ENCODE measurements at places on chromosomes 12 and 14. TPM values are rescaled to one million over a fixed set of nuclear protein-coding genes. Genes with fewer than 3 reads are reported as not detected.

Gene NUP107
- 71.3 TPM for total RNA-seq

Gene GPRC5D
- not detected for total RNA-seq

Gene ENDOU
- not detected for total RNA-seq

Gene GLS2
- total RNA-seq = 0.09 TPM

Gene CLEC2A
- total RNA-seq = not detected

Gene FOXA1
- 10.6 TPM for total RNA-seq

Gene TOMM20L
- total RNA-seq = not detected

Gene NGB
- total RNA-seq = not detected

Gene SYCP3
- not detected for total RNA-seq

Gene SOCS2
- 28.9 TPM for total RNA-seq

Gene GYS2
- total RNA-seq = not detected

Gene TUBA1B
- total RNA-seq = 2,279 TPM

Gene TMEM30B
- 0.22 TPM for total RNA-seq

Gene RERG
- total RNA-seq = 0.22 TPM

Gene ATN1
- total RNA-seq = 76.6 TPM

Gene DDN
- total RNA-seq = 0.97 TPM

Gene DEPDC4
- 1.4 TPM for total RNA-seq

Gene SERPINA5
- total RNA-seq = 0.33 TPM

Gene RIMBP2
- total RNA-seq = not detected

Gene UTP20
- 18.1 TPM for total RNA-seq

Gene NRIP2
- total RNA-seq = not detected

Gene SLC5A8
- not detected for total RNA-seq

Gene TBX3
- total RNA-seq = 23.9 TPM

Gene KCNJ8
- 0.34 TPM for total RNA-seq

Gene C12orf60
- 0.95 TPM for total RNA-seq

Gene RPL10L
- not detected for total RNA-seq

Gene BCL11B
- total RNA-seq = 0.24 TPM

Gene GLT1D1
- not detected for total RNA-seq

Gene EDDM3A
- total RNA-seq = not detected

Gene TUNAR
- not detected for total RNA-seq

Gene PLEK2
- 28.3 TPM for total RNA-seq

Gene PROX2
- total RNA-seq = not detected

Gene MUCL1
- total RNA-seq = not detected

Data from A549 treated with RU486 at 1 μM for 4 hours (cell line).